ENCODE measurements at places on chromosomes 13 and 19.
A peak's percentile ranks its signal among the peaks of the same experiment; 100 is the strongest.

DNA sequence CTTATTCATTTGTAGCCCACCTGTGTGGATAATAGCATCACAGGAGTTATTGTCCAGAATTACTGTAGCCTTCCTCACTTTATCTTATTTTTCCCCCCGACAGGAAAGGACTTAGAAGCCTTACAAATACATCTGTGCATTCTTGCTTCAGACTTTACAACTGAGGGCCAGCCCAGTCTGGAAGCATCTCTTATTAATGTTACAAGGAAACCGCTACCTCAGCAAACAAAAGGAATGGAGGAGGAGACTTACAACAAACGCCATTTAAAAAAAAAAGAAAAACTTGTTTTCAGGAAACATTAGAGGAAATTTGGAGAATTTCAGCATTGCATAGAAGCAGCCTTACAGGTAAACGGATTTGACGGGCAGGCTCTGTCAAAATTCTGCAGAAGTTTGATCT, 45.2 kb downstream of the GARRE1 start:
- DNase-seq, result no peak

GRCh38 chr13:113162783-113163685, 4.6 kb downstream of the PROZ start:
- no peak for DNase-seq

GRCh38 chr13:27783111-27783510, 9.2 kb upstream of the GSX1 start:
- DNase-seq, result no peak

DNA sequence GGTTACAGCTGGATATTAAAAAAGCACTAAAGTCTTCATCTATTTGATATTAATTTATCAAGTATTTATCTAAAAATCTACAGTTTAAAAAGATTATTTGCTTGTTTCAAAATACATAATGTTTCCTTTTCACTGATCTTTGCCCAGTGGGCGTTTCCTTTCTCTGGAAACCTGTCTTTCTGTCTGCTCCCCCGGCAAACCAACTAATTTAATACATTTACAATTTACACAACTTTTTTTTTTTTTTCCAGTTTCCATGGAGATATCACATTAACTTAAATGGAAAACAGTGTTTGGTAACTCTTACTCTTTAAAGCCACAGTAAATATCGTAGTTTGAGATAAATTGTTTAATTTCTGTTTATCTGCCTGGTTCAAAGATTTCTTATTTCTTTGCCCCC, 5.3 kb downstream of the GPC6 start:
- DNase-seq, result no peak

- no peak for DNase-seq
Observed at GRCh38 chr19:9727644-9728043, 40.9 kb downstream of the ZNF846 start.

DNA sequence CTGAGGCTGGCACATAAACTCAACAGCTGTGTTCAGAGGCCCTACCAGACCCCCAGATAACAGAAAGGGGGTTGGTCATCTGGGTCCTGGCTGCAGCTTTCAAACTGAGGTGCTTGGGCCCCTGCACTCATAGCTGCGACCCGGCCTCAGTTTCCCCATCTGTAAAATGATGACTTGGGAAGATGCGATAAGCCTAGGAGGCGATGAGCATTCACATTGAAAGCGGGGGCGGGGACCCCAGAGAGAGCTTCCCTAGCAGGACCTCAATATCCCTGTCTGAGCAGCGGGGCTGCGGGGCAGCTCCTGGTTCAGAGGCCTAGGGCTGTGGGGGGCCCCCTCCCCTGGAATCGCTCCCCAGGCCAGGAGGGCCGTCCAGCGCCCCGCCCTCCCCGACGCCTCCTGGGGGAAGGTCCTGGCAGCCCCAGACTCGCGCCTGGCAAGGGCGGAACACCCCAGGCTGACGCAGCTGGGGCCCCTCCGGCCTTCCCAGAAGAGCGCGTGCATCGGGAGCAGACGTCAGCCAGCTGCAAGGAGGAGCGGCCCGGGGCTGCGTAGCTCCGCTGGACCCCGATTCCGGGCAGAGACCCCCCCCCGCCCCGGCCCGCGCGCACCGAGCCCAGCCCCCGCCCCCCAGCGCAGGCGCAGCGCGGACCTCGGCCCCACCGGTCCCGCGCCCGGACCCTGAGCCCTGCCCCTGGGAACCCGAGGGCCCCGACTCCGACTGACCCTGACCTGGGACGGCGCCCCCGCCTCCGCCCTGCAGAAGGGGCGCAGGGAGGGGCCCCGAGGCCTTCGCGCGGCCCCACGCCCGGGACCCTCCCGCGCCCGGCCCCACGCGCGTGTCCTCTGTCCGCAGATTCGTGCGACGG, 3.5 kb downstream of the FSTL3 start:
- DNase-seq, result peak; percentile 61

DNA sequence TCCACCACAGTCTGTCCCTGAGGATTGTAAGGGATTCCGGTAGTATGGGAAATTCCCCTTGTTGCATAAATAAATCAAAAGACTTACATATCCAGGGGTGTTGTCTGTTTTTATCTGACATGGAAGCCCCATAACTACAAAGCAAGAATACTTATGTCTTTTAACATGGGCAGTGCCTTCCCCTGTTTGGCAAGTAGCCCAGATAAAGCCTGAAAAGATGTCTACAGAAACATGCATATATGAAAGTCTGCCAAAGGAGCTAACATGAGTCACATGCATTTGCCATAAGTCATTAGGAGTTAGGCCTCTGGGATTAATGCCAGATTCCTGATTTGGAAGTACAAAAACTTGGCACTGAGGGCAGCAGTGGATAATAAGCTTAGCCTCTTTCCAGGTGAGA, 62.1 kb downstream of the ZNF737 start:
- DNase-seq, result no peak

DNA sequence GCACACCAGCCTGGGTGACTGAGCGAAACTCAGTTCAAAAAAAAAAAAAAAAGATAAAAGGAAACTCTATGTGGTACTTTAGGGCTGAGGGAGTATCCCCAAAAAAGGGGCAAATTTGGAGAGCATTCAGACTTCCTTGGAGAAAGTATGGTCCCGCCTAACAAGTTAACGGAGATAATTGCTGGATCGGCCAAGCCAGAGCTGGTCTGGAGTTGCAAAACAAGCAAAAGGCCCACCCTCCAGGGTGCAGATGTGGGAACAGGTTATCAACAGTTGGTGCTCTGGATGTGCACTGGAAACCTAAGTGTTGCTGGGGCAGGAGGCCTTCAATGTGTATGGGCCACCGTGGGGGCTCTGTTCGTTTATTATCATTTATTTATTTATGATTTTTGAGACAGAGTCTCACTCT, 2.8 kb downstream of the IQCN start:
- DNase-seq, result no peak

DNA sequence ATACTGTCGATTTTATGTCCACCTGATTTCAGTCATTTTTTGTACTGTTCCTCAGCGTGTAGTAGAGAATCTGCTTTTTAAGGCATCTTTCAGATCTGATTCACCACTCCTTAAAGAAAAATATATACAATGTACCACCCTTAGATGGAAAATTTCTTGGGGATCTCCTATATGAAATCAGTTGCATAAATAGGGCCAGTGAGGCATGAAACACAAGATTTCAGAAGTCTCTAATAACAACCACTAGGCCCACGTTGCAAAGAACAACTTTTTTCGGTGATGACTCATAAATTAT, 1.4 kb downstream of the USP12 start:
- no peak for DNase-seq

DNA sequence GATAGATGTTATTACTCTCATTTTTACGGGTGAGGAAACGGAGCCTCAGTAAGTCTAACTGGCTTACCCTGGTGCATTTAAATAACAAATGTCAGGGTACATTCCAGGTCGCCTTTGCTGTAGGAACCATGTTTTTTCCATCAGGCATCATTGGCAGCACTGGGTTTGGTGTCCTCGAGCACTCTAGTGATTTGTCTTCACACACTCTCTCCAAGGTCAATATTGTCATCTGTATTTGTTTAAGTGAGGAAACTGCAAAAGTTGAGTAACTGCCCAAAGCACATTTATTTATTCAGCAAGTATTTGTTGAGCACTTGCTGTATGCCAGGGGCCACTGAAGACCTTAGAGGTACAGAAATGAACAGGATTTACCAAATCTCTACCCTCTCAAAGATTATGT, 78.6 kb downstream of the DCT start:
- no peak for DNase-seq

GRCh38 chr19:46861691-46862502, 1.1 kb downstream of the ARHGAP35 start:
- DNase-seq, result peak; percentile 21

- no peak for DNase-seq
Observed at GRCh38 chr19:49880162-49880869, 2.8 kb downstream of the TBC1D17 start.

DNA sequence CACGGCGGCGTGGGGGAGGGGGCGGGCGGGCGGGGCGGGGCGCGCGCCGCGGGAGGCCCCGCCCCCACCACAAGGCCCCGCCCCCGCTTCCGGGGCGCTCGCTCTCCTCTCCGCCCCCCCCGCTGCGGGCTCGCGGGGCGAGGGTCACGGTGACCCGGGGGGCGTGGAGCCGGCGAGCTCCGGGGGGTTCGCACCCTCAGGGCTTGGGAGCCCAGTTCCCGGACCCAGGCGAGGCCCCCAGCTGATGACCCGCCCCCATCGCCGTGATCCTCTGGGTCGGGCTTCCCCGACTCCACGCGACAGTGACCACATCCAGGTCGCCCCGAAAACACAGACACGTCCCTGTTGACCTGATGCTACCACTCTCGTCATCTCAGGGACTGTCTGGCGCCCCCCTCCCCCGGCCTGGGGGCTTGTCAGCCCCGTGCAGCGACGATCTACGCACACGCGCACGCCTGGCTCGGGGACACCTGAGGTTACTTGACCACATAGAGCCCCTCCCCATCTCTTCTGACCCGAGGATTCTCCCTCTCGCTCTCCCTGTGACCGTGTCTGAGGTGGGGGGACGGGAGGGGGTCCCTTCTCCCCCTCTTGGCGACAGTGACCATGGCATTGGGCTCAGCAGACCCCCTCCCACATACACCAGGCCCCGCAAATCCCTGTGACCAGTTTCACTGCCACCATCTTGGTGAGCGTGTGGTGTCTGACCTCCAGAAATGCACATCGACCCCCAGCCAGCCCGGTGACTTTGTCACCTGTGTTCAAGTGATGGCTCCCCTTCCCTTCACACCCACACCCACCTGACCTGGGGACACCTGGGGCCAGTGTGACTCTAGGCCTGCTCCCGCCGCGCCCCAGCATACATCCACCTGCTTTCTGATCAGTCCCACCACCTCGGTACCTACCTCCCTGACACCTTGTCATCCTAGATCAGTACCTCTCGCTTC, 670 bp downstream of the MAP2K7 start:
- peak; percentile 63 for DNase-seq

Measured in RPMI8226 (cell line).